ENCODE measurements at places on chromosomes 1 and 21.

DNA sequence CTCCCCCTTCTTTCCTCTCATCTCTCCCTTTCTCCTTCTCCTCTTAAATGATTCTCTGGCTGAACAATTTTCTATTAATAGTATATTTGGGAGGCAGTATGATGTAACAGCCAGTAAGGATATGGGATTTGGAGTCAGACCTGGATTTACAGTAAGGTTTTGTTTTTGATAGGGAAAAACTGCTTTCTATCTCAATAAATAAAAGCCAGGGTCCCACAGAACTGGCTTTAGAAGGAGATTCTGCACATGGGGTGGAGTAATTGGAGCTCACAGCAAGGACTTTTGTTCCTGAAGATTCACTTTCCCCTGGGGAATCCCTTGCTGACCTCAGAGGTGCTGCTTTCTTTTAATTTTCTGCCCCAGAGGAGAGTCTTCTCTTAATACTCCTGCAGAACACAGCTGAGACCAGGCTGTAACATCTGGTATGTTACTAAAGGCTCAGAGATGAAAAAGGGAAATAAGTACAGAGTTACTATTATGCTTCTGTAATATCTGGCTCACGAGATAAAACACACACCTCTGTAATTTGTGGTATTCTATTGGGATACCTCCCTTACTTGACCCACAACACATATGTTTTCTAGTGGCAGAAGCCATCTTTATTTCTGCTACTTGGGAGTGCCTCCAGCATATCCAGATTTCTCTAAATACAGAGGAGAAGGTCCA lies 13.4 kb downstream of the EPB41 start:
- no peak for DNase-seq

DNA sequence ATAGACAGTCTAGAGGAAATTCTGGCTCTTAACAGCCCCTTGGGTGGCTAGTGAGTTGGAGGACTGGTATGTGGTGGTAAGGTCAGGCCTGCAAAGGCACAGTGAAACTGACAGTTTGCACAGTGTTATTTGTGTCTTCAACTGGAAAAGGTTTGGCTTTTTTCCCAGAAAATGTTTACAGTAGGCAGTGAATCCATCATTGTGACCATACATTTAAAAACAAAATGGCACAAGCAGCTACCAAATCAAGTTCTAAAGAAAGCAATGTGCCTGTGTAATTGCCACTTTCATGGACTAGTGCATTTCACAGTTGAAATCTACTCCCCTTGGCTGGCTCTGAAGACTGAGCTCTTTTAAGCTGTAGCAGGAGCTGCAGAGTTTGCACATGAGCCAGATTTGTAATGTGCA lies 24.8 kb downstream of the ATPAF1 start:
- no peak for DNase-seq

DNA sequence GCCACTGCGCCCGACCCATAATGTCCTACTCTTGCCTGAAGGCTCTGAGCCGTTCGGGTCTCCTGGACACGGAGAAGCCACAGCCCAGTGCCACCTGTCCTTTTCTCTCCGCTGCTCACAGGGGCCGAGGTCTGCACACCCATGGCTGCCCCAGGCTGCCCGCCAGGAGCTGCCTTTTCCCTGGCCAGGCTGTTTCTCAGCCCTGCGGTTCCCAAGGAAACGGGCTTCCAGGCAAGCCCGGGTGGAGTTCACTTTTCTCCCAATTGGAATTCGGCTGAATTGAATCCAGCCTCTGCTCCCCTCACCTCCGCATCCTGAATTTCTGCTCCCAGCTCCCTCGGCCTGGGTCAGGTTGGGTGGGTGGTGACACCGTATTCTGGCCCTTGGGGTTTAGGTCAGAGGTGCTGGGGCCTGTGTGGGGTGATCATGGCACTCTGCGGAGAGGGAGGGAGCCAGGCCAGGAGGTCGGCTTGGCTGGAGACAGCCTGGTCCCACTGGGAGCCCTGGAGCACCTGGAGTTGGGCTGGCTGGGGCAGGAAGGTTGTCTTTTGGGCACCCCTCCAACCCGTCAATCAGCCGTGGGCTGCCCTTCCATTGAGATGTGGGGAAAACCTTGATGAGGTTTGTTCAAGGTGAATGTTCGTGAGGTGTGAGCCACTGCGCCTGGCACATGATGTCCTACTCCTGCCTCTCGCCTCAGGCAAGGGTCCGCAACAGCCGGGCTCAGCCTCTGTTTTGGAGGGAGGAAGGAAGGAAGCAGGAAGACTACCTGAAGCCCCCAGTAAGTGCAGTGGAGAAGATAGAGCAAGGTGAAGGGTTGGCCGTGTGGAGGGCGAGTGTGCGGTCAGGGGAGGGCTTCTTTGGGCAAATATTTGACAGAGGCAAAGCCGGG lies 25.1 kb downstream of the RRP1 start:
- DNase-seq: no peak

DNA sequence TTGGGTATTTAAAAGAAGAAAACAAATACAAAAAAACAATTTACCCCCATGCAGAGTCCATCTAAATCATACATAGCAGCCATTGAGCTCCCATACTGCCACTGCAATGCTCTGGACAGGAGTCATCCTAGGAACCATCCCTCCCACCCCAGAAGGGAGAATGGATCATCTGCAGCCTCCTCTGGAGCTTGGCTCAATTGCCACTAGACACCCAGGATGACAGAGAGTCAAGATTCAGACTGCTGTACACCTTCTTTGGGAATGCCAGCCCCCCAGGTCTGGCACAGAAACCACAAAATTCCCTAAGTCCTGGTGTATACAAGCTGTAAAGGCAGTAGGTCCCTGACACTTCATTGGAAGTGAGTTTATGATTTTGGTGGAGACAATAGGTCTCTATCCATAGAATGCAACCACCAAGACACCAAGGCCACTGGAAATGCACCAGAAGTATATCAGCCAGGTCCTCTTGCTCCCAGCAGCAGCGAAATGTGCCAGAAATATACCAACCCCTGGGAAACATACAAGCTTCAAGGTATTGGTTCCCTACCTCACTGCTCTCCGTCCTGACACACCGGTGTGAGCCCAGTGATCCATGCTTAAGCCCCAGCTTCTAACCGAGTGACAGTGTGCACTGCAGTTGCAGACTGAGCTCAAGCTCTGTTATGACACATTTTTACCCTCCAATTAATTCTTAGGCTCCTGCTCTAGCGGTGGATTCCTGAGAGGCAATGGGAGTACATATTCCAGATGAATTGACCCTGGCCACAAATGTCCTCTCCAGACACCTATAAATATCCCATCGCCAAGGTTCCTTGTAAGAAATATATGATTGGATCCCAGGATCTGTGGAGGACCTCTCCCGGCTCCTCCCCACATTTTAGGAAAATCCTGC lies 4.4 kb downstream of the TAL1 start:
- no peak for DNase-seq

- no peak for DNase-seq
Measured at GRCh38 chr1:51989582-51990477, 670 bp downstream of the RAB3B start.

- no peak for DNase-seq
Measured at GRCh38 chr1:3360646-3361257, 93.7 kb upstream of the ARHGEF16 start.

Measured in GM13977 (cell line).